A549 (cell line): ENCODE measurements at places on chromosomes 2 and 18.

DNA sequence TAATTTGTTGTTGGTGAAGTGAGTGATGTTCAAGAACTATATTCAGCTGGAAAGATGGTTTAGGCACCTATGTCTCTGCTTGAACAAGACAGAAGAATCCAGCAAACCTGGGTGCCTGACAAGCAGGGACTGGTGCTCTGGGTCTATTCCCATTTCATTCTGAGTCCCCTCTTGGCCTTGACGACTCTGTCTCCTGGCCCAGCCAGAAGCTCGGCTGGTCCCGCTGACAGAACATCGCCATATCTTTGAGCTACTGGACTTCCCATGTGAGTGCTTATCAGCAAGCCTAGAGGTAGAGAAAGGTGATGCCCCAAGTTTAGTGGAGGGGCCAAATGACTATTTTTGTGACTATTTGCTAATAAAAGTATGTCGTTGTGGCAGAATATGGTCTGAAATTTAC is 48.2 kb downstream of the SDC1 start:
- DNase-seq: no peak

DNA sequence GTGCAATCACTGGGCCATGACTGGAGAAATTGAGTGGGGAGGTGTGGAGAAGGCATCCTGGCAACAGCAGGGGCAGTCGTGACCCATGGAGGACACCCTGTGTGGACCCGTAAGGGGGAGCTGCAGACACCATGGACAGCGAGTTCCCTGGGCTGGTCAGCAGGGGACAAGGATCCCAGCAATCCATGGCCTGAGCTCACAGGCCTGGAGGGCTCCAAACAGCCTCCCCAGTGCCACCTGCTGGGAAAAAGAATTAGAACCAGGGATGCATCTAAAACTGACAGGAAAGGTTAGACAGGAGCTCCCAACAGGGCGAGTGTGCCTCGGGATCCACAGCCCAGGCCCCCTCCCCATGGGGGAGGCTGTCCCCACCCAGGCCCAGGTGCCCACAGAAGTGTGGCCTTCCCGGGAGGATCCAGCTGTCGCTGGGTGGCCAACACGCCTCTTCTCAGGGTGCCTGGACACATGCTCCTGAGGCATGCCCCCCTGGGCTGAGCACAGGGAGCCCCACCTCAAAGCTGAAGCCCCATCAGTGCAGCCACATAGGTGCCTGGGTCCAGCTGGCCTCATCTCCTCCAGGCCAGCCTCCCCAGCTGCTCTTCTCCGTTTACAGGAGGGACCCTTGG is 20.5 kb upstream of the KIF1A start:
- peak; percentile 82 for DNase-seq

DNA sequence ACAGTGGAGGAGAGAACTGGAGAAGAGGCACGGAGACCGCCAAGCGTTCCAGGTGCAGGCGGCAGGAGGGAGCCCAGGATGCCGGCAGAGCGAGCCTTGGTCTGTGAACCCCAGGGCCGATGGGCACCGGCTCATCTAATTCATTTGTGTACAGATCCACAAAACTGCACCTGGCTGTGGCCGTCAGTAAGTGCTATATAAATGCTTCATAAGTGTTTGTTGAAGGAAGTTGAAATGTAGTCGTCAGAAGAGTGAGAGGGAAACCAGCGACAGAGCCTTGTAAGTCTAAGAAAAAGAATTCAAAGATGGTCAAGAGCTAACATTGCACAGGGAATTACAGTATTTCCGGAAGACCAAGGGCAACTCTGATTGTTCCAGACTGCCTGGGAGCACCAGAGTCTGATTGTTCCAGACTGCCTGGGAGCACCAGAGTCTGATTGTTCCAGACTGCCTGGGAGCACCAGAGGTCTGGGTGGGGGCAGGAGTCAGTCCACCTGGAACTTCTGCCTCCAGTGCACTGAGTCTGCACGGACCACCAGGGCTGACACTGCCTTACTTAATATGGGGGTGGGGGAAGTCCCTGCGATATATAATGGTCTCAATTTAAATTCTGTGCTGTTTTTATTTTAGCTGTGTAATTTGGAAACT is 112.3 kb downstream of the BCL2 start:
- DNase-seq: no peak

DNA sequence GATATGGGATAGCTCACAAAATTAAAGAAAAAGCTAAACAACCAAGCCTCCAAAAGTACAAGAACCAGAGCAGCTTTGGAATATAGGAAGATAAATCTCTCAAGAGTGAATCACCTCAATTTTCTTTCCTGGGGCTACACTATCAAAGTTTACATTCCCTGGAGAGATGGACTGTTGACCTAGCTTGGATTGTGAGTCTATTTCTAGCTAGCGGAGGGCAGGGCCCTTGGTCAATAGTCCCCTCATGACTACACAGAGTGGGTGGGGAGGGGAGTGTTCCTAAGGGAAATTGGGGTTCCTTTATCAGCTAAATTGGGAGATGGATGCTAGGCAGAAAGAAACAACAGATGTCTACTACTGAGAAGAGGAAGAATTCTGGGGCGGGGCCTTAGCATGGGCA is 29.9 kb upstream of the EIF2AK3 start:
- DNase-seq: no peak

GRCh38 chr2:233426619-233427342 is 72.5 kb downstream of the DGKD start:
- DNase-seq: peak; percentile 90

GRCh38 chr2:35343135-35343534 is 1012.4 kb upstream of the CRIM1 start:
- DNase-seq: no peak

DNA sequence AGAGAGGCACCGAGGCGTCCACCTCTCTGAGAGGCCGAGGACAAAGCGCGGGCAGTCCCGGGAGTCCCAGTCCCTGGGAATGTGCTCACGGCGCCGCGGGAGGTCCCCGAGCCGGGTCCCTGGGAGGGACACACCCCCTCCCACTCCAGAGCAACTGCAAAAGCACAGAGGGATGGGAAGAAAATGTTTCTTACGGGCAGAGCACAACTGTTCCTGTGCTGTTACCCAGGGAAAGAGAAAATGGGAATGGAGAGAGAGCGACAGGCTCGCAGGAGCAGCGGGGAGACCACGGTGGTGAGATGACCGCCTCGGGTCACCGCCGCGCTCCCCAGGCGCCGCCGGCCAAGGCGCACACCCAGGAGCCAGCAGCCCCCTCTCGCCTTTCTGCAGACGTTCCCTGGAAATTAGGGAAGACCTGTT is 1.2 kb upstream of the BCL11A start:
- no peak for DNase-seq

GRCh38 chr2:235083822-235084221 is 132.0 kb downstream of the SH3BP4 start:
- no peak for DNase-seq
